ELR (cell line): ENCODE measurements at places on chromosomes 1 and 21.

DNA sequence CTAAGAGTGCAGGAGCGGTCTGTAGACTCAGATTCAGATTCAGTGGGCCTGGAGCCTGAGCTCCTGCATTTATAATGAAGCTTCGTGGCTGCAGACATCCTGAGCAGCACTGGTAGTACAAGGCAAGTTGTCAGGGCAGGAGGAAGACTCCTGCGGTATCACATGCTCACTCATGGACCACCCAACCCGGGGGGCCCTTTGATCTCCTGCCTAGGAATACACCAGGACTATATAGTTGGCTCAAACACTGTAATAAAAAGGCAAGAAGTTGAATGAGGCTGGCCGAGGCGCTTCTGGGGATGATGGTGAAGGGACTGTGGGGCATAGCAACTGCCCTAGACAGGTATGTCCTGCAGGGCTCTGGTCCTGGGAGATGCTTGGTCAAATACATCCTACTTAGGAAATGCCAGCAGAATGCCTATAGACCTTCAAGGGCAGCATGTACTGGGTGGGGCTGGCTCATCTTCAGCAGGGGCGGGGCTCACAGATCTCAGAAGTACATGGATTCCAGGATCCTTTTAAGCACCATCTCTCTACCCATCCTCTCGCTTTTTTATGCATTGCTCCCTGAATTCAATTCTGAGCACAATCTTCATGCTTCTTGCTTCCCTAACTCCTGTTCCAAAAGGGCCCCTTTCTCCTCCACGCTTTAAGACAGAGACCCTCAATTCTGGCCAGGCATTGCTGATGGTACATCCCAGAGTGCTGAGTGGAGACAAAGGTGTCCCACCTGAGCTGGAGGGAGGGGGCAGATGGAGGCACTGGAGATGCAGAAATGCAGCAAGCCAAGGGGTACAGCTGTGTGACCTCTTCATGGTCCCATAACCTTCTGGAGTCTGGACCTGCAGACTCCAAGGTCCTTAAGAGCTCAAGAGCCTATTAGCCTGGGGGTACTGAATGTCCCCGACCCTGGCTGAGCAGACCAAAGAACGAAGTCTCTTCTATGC, 2.1 kb upstream of the RAP1GAP start:
- no peak for DNase-seq

DNA sequence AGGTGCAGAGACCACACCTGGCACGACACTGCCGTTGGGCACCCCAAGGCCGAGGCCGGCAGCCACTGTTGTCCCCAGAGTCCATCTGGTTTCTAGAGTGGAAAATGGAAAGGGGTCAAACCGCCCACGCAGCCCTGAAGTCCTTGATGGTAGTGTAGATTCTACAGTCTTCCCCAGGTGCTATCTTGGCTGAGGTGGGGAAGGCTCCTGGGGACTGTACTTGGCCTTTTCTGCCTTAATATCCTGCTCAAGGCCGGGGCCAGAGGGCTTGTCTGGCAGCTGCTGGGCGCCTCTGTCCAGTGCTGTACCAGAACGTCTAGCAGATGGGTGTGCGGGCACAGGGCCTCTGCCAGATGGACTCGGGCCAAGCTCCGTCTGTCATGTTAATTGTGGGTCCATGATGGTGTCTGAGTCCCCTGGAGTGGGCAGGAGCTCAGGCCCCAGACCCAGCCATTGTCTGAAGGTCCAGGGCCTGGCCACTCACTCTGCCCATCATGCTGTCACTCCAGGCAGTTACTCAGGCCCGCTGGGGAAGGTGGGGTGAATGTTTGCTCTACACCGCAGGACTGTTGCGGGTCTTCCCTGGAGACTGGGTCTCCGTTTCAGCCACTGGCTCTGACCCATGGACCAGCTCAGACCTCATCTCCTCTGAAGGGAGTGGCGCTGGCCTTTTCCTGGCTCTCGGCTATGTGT, 161.9 kb upstream of the COL6A1 start:
- no peak for DNase-seq

DNA sequence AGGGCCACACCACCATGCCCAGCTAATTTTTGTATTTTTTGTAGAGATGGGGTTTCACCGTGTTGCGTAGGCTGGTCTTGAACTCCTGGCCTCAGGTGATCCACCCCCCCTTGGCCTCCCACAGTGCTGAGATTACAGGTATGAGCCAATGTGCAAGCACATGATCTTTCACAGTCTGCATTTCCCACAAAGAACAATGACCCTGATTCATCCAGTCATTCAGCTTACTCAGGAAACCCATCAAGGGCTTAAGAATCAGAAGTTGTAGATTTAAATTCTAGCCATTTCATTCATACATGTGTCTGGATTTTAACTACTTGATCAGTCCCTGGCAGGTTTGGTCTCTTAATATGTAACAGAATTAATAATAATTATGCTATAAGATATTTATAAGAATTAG, 2065.7 kb downstream of the MRPL39 start:
- DNase-seq, result peak; percentile 6

- no peak for DNase-seq
Observed at GRCh38 chr1:9048551-9048950, 20.9 kb downstream of the SLC2A5 start.

- no peak for DNase-seq
Observed at GRCh38 chr1:112672009-112672408, 2.5 kb upstream of the MOV10 start.

DNA sequence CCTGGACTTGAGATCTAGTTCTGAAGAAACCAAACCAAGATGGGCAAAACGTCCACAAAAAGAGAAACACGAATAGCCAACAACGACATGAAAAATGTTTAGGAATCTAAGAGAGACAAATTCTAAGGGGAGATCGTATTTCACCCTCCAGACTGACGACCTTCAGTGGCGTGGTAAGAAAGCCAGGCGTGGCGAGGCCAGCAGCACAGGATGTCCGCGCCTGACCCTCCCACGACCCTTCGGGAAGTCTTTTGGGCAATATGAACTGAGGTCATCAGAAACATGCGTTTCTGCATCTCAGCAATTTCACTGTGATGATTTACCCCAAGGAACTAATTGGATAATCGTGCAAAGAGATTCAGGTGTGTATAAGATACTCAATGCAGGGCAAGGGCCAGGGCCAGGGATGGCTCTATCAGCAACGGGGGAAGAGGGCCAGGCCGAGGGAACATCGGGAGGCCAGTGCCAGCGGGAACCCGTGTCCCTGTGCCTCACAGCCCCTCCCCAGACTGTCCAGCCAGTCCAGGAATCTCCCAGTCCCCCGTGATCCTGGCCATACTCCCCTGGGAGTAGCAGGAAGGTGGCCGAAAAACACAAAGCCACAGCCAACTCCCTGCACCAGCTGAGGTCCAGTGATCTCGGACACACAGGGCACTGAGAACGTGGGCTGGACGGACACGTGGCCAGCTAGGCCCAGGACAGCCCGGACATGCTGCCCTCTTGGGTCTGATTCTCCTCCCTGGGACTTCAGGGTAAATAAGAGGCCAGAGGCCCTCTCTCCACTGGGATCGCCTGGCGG, 53.6 kb upstream of the ADARB1 start:
- no peak for DNase-seq

DNA sequence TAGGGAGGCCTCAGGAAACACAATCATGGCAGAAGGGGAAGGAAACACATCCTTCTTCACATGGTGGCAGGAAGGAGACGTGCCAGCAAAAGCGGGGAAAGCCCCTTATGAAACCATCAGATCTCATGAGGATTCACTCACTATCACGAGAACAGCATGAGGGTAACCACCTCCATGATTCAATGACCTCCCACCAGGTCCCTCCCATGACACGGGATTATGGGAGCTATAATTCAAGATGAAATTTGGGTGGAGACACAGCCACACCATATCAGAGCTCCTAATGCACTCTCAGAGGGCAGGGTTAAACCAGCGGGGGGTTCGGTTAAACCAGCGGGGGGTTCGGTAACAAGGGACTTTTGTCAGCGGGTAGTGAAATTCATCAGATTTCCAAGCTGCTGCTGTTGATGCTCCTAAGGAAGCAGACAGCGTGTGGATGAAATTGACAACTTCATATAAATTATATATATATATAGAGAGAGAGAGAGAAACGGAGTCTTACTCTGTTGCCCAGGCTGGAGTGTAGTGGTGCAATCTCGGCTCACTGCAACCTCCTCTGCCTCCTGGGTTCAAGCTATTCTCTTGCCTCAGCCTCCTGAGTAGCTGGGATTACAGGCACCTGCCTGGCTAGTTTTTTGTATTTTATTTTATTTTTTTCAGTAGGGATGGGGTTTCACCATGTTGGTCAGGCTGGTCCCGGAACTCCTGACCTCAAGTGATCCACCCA, 4.2 kb downstream of the CSTB start:
- DNase-seq, result no peak

DNA sequence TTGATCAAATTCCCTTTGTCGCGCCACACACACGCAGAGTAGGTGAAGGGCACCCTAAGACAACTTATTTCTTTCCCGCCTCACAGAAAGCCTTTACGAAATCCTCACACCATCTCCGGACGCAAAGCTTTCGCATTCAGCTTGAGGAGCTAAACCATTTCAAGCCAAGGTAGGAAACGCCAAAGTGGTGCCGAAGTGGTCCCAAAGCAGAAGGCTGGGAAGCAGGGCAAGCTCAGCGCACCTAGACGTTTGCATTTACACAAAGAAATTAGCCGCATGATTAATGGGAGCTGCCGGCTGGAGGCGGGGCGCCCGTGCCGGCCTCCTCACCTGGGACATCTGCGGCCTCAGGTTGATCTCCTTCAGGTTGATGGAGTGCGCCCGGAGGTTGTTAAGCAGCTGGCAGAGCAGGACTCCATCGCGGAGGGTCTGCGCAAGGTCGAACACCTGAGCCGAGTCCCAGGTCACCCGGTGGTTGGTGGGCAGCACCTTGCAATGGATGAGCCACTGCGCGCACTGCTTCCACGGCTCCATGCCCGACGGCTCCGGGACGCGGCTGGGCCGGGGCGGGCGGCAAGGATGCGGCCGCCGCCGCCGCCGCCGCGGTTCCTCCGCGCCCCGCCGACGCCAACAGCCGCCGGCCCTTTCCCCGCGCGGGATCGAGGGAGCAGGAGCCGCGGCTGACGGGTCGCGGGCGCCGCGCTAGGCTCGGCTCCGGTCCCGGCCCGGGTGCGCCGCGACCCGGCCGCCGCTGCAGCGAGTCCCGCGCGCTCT, 457 bp downstream of the VAV3 start:
- DNase-seq, result no peak

- DNase-seq, result no peak
Observed at GRCh38 chr1:212158912-212159796, 123.6 kb downstream of the DTL start.

DNA sequence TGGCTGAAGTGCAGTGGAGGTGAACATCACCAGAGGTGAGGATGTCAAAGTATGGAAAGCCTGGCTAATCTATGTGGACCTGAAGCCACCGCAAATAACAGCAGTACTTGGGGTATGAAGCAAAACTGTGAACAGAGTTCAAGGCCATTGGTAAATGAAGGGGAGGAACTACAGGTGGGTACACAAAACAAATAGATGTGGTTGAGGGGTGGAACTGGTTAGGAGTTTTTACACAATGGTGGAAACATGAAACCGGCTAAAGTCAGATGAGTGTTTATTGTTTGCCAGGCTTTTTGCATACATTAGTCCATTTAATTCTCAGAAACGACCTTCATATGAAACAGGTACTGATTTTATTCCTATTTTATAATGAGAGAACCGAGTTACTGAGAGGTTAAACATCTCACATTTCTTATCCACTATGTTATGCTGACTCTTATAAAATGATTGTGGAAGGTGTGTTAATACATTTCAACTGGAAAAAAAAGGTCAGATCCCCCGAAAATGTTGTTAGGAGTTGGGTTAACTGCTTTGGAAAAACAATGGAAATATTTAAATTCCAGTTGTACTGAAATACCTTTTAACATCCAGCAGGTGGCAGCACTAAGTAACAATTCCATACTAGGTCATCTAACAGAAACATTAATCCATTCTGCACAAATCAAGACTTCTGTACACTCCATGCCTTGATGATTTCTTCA, 44.3 kb upstream of the GTF2B start:
- peak; percentile 62 for DNase-seq

GRCh38 chr1:219430419-219430818, 182.5 kb downstream of the ZC3H11B start:
- no peak for DNase-seq
